ENCODE measurements at places on chromosomes 12 and 14.

- DNase-seq = no peak
Measured at GRCh38 chr14:62118871-62119270, 356.7 kb downstream of the SNAPC1 start.

- peak; percentile 32 for DNase-seq
Measured at GRCh38 chr14:69154779-69155178, 1.9 kb upstream of the DCAF5 start.

DNA sequence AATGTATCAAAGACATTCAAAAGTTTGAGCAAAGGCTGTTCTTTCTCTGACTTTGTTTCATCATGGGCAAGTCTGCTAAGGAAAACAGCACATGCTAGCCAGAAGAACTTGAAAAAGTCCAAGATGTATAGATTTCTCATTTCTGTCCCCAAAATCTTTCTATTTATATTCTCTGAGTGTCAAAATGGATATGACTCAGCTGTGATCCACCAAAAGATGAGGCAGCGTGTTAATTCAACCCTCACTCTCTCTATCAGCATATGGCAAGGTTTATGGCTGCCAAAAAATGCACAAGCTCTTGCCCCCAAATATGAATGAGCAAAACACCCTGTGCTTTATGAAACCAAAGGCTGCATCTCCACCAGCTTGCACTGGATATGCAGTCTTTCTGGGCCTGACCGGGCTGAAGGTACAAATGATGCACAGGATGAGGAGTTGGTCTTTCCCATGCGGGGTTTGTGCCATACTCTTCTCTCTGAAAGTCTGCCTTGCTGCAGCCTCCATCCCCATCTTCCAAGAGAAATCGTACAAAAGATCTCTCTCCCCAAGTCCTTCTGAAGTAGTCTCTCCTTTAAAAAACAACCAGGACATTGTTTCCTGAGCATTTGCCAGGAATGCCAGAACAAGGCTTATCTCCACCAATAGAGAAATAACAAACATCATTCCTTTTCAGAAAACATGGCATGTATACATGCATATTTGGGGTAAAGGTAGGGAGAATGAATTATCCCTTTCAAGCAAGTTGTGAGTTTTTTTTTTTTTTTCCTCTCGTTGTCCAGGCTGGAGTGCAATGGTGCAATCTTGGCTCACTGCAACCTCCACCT is 203.4 kb downstream of the TMX1 start:
- peak; percentile 43 for DNase-seq

GRCh38 chr14:23568600-23569331 is 1.2 kb upstream of the AP1G2 start:
- DNase-seq = no peak

GRCh38 chr12:79927772-79928474 is 7.0 kb downstream of the PPP1R12A start:
- DNase-seq = peak; percentile 45

DNA sequence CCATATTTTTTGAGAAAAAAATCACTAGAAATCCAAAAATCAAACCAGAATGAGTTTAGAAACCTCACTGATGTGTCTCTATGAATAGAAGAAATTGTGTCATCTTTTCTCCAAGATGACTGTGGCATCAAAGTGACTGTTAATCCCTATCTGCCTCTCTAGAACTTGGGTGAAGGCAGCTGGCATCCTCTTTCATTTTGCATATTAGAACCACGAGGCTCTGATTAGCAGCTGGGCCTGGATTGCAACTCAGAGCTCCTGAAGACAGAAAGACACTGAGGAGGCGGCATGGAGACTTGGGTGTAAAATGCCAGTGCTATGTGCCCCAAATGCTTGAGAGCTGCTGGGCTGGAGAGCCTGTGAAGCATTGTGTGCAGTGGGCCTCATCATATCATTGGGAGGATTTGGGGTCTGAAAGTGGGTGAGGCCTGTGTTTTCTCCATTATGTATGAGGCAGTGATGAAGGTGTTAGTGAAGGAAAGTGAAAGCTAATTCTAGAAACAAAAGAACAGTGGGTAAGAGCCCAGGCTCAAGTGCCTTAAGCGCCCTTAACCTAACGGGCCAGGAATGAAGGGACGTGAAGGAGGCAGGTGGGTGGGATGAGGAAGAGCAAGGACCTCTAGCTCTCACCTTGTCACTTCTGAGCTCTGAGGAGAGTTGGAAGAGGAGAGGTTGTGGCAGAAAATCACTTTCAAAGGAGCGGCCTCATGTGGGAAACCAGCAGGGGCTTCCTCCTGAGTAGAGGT is 26.2 kb downstream of the NKX2-8 start:
- no peak for DNase-seq

DNA sequence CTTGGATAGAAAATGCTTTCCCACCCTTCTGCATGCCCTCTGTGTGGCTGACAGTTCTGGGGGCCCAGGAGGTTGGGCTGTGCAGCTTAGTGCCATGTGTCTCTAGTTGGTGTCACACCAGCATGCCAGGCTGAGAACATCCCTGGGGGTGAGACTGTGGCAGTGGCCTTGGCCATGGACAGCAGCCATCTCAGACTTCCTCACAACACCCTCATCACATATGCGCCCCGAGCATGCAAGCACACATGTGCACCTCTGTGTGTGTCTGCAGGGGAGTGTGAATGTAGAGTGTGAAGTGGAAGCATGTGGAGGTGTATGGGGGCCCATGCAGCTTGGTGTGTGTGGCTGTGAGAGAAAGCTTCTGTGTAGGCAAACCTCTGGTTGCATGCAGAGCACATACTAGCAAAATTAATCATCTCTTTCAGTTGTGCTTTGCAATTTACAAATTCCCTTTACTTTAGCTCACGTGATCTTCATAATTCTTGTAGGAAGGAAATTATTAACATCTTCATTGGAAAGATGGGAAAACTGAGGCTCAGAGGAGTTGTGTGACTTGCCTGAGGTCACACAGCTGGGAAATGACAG is 8.4 kb downstream of the ASIC1 start:
- peak; percentile 24 for DNase-seq

DNA sequence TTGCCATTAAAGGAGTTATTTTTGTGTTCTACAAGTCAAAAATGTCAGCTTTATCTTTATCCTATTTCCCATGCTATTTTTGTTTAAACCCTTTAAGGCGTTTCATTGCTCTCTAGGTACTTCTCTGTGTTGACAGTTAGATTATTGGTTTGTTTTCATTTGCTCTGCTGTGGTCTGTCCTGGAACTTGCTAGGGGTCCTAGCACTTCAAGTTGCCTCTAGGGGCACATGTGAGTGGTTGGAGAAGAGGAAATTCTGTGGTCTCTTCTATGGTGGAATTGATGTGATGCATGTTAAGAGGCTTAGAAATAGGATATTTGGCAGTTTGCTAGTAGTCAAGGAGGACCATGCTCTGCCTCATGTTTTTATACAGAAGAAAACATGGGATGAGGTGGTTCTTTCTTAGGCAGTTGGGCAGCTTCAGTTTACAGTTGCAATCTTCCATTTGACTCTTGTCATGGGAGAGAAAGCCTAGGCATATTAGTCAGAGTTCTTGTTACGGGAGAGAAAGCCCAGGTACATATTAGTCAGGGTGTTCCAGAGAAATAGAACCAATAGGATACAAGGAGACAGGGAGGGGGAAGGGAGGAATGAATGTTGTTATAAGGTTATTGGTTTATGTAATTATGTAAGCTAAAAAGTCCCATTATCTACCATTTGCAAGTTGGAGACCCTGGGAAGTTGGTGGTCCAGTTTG is 14.4 kb downstream of the TTLL5 start:
- peak; percentile 21 for DNase-seq

DNA sequence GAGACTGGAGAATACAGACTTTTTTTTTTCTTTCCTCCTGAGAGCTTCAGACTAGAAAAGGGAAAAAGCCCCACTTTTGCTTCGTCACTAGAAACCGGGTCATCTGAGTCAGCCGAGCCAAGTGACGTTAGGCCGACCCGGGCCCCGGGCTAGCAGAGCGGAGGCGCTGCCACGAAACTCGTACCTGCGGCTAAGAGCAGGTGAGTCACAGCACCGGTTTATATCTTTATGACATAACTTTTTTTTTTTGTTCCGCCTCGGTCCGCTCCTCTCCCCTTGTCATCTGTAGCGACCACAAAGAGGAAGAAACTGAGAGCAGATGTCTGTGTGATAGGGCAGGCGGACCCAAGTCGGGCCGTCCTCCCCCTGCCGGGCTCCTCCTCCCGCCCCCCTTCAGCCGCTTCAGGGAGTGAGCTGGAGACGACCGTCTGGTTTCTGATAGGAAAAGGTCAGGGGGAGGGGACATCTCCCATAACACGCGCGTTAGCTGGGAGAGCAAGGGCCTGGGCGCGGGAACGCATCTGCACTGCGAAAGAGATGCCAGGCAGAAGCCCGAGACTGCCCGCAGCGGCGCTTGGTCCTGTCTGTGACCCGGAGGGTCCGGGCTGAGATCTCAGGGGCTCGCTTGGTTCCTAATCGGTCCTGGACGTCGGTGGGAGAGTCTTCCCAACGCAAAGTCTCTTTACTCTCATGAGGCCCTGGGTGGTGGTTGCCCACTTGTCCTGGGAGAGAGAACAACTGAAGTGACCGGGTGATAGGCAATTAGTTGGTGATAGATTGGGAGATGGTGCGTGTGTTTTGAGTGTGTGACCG is 586 bp downstream of the TTC6 start:
- no peak for DNase-seq

- DNase-seq = peak; percentile 89
Measured at GRCh38 chr12:121536054-121536898, 44.5 kb downstream of the KDM2B start.

DNA sequence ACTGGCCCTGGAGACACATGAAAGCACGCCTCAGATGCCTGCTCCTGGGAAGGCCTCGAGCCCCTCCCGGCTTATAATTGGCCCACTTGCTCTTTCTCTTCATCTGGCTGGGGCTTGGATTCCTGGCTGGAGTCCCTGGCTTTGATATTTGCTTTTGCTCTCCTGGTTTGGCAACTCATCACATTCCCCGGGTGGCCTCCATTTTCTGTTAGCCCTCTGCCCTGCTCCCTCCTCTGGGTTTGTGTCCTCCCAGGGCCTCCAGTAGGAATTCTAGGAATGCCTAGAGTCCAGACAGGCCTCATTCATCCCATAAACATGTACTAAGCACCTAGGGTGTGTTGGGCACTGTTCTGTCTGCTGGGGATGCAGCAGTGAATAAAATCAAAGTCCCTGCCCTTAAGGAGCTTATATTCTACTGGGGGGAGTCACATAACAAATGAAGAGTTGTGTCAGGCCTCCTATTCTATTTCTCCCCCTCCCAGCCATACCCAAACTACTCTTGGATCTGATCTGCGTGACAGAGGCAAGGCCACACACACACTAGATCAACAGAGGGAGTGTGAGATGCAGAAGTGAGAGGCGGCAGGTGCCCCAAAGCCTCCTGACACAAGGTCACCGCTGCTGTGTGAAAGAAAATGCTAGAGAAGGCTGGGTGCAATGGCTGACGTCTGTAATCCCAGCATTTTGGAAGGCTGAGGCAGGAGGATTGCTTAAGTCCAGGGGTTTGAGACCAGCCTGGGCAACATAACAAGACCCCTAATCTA is 21.3 kb upstream of the TSPAN9 start:
- no peak for DNase-seq
